ENCODE measurements at places on chromosomes 11 and 22. TPM values are rescaled to one million over a fixed set of nuclear protein-coding genes. Genes with fewer than 3 reads are reported as not detected.
A peak's percentile ranks its signal among the peaks of the same experiment; 100 is the strongest.

MFNG gene
- total RNA-seq, result 0.07 TPM

GRCh38 chr11:118910309-118911112 lies 15.2 kb downstream of the BCL9L start:
- DNase-seq, result peak; percentile 93

DNA sequence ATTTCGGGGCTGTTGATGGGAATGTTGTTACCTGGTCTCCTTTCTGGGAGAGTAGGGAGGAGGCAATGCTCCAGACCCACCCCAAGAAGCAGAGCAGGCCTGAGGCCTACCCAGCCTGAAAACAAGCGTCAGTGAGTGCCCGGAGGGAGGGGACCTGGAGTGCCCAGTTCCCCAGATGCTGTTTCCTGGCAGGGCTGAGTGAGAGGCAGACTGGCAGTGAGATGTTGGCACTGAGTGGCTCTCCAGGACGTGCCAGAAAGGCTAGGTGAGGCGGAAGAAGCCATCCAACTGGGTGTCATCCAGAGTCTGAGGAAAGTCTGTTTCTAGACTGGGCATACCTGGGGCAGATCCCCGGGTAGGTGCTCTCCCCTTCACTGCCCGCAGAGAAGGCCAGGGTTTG lies 1.3 kb downstream of the POU2F3 start:
- DNase-seq, result no peak

DNA sequence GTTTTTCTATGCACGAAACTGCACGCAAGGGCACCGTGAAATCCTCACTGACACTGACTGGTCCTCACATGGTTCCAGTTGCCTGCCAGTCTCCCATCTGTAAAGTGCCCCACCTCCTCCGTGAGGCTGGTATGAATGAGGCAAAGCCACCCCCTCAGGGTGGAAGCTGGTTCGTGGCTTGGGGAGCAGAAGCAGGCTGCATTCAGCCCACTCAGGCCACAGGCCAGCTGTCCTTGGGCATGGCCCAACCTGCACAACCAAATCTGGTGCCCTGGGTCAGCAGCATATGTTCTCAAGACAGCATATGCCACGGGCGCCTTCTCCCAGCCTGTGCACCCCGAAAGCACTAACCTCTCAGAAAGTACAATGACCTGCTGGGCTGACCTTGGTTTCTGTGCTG lies 29.3 kb downstream of the SERPINH1 start:
- DNase-seq, result no peak

DNA sequence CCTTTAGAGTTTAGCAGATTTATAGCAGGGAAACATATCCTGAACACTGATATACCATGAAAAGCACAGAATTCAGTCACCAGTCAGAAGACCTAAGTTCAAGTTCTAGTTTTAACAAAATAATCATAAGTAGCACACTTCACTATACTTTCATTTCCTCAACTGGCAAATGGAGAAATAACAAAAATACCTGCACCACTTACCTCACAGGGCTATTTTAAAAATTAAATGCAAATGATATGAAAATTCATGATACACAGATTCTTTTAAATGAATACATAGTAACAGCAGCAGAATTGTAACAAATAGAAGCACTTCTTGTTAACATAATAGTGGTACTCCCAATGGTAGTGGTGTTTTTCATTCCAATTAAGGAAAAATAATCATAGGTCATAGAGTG lies 139.0 kb downstream of the FCHSD2 start:
- no peak for DNase-seq

- DNase-seq, result no peak
Observed at GRCh38 chr11:58068655-58069054, 37.9 kb downstream of the OR6Q1 start.

APOA4 gene
- not detected for total RNA-seq

- no peak for DNase-seq
Observed at GRCh38 chr22:49936973-49937757, 18.7 kb downstream of the CRELD2 start.

- DNase-seq, result no peak
Observed at GRCh38 chr11:57560146-57560545, 7.3 kb downstream of the UBE2L6 start.

- DNase-seq, result no peak
Observed at GRCh38 chr11:118859973-118860372, 23.7 kb upstream of the CXCR5 start.

DNA sequence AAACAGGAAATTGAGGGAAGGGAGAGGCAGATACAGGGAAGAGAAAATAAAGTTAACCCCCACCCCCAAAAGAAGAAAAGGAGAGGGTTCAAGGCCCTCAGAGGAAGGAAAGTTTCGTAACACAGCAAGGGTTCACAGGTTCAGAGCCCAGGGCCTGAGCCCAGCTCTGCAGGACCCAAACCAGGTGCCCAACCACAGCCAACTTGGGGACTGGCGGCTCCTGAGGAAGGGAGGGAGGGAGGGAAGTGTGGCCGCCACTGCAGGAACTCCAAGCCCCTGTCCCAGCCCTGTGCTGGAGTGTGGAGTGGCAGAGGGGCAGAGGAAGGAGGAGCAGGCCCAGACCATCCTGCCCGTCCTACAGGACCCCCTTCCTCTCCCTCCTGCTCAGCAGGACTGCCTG lies 59.2 kb downstream of the ELFN2 start:
- DNase-seq, result no peak

INS gene
- not detected for total RNA-seq

DNA sequence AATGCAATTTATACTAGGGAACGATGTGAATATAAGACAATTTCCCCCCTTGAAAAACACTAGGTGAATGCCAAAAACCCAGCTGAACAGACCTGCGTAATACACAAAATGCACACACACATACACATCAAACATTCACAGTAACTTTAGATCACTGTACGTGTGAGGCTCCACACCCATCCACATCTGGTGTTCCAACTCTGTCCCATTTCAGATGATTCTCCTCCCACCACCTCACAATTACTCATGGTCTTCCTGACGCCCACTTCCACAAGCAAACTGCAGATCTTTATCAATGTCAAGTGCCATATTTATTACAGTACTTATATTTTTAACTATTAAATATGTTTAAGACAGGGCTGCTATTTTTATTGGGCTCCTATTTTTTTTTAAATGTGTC lies 57.8 kb upstream of the TENM4 start:
- no peak for DNase-seq

CNIH2 gene
- 2.0 TPM for total RNA-seq

DNA sequence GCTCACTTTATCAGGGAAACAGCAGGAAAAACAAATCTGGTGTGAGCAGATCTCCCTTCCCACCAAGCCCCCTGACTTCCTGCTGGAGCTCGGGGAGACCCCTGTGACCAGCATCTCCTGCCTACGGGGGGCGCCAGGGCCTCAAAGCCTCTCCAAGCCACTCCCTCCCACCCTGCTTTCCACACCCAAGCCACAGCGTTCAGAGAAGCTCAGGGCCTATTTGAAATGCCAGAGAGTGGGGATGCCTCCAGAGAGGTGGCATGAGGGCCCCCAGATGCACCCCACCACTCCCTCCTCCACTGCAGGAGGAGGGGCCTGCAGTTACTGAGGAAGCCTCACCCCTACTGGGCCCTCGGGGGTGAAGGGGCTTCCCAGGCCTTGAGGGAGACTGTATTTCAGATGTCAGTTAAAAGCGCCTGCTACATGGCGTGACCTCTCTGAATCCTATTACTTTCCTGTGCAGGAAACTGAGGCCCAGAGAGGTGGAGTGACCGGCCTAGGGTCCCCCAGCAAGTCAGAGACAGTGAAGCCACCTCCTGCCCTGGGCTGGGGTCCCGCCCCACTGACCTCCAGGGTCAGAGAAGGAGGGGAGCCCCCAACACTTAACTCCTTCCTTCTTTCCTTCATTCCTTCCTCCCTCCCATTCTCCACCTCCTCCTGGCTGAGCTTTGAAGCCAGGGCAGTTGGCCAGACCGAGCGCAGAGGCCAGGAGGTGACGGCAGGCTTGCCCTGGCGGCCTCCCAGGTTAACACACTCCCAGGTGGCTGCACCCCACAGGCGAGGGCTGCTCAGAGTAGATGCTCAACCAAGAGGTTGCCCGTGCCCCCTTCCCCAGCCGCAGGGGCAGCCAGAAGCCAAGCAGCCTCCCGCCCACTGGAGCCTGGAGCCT lies 6.0 kb upstream of the CDKN1C start:
- DNase-seq, result no peak

GRCh38 chr11:104823657-104824056 lies 74.6 kb downstream of the CASP12 start:
- peak; percentile 42 for DNase-seq

IGF2 gene
- total RNA-seq, result 0.07 TPM

DNA sequence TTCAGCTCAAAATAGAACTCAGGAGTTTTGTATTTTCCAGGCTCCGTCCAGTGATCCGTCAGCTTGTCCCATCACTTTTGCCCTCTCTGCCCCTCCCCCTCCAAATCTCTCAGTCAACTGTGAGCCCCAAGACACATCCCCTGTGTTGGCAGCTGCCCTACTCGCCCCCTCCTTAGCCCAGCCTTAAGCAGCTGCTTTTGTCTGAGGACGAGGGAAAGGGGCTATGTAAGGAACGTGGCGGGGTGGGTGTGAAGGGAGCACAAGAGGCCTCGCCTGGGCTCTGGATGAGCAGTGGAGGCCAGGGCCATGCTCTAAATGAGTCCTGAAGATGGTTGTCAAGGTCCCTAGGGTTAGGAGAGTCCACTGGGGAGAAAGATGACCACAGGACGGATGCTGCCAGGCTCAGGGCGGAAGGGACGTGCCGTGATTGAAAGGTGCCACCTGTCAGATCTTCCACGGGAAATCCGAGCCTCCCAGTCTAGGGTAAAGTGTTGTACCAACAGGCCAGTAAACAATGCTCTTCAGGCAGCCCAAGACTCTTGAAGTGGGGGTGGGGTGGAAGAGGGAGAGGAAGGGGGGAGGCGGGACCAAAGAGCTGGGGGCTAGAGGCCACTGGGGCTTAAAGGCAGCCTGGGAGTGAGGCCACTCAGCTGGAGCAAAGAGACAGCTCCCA lies at the start of gene SMTNL1:
Gene SMTNL1 (plus strand): TSS at position 649 of the 673 bp plus-strand sequence. CDS start 5,048 bp downstream, outside the sequence.
- DNase-seq, result no peak

DNA sequence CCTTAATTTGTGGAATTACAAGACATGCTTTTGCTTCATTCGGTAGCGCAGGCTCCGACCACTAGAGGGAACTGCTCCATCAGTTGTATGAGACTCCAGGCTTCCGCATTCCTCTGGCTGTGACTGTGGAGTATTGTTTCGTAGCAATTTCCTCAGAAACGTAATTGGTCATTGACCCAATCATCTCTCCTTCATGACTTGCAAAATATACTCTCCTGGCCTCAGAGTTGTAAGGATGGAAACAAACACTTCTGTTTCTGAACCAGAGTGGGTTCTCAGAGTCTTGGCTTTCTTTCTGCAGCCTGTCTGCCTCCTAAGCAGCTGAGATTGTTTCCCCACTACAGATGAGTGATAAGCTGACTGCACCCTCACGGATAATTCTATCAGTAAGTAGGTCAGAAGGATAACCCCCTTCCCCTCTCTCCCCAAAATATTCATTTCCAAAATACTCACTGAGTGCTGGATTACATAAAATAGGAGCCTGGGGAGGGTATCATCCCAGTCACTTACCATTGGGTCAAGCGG lies 146.8 kb upstream of the ZC3H12C start:
- peak; percentile 95 for DNase-seq

CDHR5 gene
- not detected for total RNA-seq

C11orf58 gene
- total RNA-seq, result 195 TPM

DNA sequence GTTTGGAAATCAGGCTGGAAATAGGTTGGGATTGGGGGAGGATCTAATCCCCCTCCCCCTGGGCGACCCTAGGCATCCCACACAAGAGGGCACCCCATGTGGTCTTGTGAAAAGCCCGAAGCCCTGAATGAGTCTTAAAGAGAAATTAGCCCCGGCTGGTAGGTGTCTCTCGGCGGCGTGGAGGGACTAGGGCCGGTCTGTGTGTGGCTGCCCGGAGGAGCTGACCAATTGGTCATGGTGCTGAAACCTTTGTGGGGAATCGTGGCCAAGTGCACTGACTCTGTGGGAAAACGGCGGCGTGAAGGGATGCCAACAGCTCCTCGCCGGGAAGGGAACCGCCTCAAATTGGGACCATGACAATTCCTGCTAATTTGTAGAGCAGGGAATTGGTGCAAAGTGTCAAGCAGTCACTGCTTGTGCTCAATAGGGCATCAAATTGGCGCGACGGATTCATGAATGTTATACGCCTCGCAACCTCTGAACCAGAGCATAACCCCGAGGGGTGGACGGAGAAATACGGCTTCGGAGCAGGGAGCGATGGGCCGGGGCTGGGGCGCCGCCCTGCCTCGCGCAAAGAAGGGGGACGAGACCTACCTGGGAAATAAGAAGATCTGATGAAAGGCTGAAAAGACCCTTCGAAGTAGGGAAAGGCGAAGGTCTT lies 1.5 kb downstream of the DBX1 start:
- DNase-seq, result peak; percentile 72

- DNase-seq, result peak; percentile 58
Observed at GRCh38 chr11:112289588-112290492, 29.2 kb upstream of the PLET1 start.

GRCh38 chr22:20205964-20206708 lies 55.3 kb upstream of the CCDC188 start:
- DNase-seq, result peak; percentile 22

DNA sequence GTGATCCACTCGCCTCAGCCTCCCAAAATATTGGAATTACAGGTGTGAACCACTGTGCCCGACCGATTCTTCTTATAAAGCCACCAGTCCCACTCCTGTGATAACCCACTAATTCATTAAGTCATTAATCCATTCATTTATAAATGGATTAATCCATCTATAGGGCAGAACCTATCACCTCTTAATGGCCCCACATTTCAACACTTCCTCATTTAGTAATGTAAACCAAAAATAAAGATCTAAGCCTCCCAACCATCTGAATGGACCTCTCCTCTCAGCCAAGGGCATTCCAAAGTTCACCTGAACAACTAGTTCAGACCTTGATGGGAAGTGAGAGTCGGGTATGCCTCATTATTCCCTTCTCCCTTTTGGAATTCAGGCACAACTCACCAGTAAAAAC lies 9.9 kb upstream of the MRPL11 start:
- no peak for DNase-seq

ANKK1 gene
- not detected for total RNA-seq

DNA sequence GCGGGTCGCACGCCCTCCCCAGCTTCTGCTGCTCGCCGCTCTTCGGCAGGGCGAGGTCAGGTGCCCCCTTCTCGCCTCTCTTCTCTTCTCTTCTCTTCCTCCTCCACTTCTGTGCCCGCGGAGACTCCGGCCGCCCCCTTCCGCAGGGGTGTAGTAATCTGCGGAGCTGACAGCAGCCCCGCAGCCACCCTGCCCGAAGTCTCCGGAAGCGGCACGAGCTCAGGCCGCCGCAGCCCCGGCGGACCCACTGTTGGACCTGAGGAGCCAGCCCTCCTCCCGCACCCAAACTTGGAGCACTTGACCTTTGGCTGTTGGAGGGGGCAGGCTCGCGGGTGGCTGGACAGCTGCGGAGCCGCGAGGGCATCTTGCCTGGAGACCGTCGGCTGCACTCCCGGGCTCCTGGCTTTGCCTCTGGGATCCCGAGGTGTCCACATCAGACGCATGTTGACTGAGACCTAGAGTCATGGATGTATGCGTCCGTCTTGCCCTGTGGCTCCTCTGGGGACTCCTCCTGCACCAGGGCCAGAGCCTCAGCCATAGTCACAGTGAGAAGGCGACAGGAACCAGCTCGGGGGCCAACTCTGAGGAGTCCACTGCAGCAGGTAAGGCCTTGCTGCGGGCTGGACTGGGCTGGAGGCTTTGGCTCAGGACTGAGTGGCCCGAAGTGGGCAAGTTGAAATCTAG lies 486 bp downstream of the STIM1 start:
- DNase-seq, result peak; percentile 59

GRCh38 chr11:72642043-72642883 lies 32.0 kb downstream of the PDE2A start:
- DNase-seq, result peak; percentile 37

GRCh38 chr11:114170226-114170625 lies 110.7 kb downstream of the ZBTB16 start:
- DNase-seq, result no peak

MUC5B gene
- total RNA-seq, result not detected

Data from M059J (cell line).